Foreskin keratinocyte (primary cell): ENCODE measurements at places on chromosomes 13 and 19.

GRCh38 chr19:21127898-21128297 lies 13.9 kb upstream of the ZNF431 start:
- DNase-seq: no peak

DNA sequence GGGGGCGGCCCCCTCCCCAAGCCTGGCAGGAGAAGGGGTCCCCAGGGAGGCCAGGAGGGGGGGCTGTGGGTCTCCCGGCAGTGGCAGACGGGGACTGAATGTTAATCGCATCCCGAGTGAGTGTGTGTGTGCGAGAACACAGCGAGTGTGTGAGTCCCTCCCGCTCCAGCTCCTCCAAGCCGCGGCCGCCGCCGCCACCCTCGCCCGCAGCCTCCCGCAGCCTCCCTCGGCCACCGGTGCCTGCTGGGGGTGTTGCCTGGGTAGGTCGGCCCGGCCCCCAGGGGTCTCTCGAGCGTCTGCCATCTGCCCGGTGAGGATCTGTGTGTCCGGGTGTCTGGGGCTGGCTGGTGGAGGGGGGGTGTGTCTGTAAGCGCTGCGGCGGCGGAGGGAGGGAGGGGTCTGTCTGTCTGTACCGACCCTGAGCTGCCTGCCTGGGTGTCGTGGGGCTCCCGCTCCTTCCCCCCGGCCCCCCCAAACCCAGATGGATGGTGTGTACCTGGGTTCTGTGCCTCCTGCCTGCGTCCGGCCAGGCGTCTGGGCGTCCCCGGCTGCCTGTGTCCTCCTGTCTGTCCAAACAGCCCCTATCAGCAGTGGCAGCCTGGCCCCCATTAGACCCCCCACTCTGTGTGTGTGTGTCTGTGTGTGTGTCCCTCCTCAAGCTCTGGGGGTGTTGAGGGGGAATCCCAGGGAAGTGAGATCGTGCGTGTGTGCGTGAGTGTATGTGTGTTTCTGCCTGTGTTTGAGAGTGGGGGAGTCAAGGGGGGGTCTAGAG lies at the start of gene GRIN2D:
TSS of gene GRIN2D (plus strand) at position 110 of the 772 bp plus-strand sequence. CDS start 4,725 bp downstream, outside the sequence.
- no peak for DNase-seq

DNA sequence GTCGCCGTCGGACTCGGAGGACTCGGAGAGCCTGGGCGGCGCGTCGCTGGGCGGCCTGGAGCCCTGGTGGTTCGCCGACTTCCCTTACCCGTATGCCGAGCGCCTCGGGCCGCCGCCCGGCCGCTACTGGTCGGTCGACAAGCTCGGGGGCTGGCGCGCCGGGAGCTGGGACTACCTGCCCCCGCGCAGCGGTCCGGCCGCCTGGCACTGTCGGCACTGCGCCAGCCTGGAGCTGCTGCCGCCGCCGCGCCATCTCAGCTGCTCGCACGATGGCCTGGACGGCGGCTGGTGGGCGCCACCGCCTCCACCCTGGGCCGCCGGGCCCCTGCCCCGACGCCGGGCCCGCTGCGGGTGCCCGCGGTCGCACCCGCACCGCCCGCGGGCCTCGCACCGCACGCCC lies 2.5 kb upstream of the GRWD1 start:
- DNase-seq: no peak

DNA sequence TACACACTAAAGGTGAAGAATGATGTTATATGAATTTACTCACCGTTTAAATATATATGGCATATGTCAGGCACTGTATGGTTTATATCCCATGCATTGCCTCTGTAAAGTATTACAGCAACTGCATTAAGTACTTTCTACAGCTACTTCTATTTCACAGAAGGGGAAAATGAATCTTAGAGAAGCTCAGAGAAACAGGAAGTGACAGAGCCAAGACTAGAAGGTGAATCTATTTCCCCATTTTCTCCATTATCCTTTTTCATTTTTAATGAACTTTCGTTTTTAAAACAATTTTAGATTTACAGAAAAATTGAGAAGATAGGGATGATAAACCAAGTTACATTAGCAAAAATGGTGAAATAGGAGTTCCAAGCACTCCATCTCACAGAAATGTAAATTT lies 863.3 kb downstream of the UQCRFS1 start:
- no peak for DNase-seq

- DNase-seq: no peak
Measured at GRCh38 chr19:51121257-51121656, 3.4 kb upstream of the SIGLEC9 start.

GRCh38 chr19:4624733-4625362 lies 14.5 kb upstream of the TNFAIP8L1 start:
- peak; percentile 49 for DNase-seq
